ENCODE measurements at places on chromosomes 6 and 20.

- no peak for DNase-seq
Measured at GRCh38 chr6:105824732-105825131, 261.4 kb upstream of the PRDM1 start.

GRCh38 chr6:110688661-110689268 is 126.5 kb downstream of the CDK19 start:
- no peak for DNase-seq

GRCh38 chr6:36949636-36950035 is 4.9 kb upstream of the PI16 start:
- DNase-seq, result no peak

- no peak for DNase-seq
Measured at GRCh38 chr6:13216236-13217014, 111.9 kb downstream of the TBC1D7 start.

DNA sequence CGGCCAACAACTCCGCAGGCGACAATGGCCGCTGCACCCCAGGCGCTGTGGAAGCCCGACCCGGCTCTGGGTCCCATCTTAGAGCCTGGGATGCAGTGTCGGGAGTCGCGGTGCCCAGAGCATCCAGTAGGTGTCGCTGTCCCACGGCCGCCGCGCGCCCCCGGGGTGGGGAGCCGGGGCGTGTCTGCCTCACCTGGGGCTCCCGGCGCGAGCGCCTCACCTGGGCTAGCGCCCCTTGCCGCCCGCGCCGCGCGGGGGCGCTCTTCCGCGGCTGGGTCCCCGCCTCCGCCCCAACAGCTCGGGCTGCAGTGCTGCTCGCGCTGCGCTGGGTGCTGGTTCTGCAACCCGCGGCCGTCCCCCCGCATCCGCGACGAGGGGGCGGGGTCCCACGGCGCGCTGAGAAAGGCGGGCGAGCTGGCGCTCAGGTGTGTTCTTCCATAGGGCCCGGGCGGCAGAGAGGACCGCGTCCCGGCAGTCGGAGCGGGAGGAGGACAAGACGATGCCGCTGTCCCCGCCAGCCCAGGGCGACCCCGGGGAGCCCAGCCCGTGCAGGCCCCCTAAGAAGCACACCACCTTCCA is at the start of gene CRYBG1:
TSS of gene CRYBG1 (plus strand) at position 308 of the 579 bp plus-strand sequence. CDS start at position 500, 192 bp downstream.
- DNase-seq, result peak; percentile 70
